ENCODE measurements at places on chromosomes 12 and 14.

- no peak for DNase-seq
These were observed 137.3 kb downstream of the MSRB3 start for GRCh38 chr12:65415826-65416225.

GRCh38 chr14:68527329-68527851 is 265.5 kb downstream of the ZFP36L1 start:
- DNase-seq: no peak

DNA sequence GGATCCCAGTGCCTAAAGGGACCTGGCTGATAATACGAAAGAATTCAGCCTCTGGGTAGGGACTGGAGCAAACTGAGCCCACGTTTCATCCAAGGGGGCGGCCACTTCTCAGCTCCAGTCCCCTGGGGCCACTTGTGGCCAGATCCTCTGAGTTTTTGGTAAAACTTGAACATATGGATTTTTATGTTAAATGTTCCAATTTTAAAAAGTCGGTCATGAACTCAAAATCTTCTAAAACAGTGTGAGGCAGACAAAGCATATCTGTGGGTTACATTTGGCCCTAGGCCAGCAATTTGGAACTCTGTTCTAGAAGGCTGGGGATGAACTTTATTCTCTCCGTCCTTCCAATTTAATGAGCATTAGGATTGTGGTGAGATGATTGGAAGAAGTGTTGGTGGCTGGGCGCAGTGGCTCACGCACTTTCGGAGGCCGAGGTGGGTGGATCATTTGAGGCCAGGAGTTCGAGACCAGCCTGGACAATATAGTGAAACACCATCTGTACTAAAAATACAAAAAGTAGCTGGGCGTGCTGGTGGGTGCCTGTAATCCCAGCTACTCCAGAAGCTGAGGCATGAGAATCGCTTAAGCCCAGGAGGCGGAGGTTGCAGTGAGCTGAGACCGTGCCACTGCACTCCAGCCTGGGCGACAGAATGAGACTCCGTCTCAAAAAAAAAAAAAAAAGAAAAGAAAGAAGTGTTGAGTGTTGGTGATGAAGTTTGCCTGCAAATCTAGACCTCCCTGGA is 3.0 kb upstream of the PPP1CC start:
- no peak for DNase-seq

DNA sequence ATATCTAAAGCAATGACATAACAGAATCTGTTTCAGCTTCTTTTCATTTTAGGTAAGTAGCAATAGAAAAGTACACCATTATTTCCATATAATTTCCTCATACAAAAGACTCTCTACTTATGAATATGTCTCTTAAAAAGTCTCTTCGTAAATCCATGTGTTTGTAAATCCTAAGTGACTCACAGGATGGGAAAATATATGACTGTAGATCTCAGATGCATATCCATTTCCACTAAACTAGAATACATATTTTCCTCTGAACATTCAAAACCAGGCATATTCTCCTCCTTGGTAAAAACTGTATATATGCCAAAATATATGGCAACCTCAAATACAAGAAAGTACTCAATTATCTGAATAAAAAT is 93.6 kb downstream of the TXNDC16 start:
- DNase-seq: no peak

- DNase-seq: no peak
These were observed 182.1 kb downstream of the CHST11 start for GRCh38 chr12:104638851-104639240.

- DNase-seq: no peak
These were observed 47.2 kb downstream of the ATL1 start for GRCh38 chr14:50607181-50607580.

GRCh38 chr12:4032924-4033615 is 159.9 kb upstream of the PARP11 start:
- no peak for DNase-seq

DNA sequence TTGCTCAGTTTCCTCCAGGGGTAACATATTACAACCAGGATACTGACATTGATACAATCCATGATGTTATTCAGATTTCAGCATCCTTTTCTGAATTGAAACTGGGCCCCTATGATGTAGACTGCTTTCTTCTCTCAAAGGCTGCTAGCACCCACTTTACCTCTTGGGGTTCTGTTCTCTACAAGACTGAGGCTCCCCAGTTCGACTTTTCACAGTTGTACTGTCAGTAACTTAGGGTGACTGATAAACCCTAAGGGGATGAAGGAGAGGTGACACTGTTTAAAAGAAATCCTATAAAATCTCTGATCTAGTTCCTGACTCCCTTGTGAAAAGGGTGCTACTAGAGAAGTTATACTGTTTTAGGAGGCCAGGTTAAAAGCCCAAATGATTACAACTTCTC is 818 bp downstream of the VPS33A start:
- DNase-seq: no peak

- no peak for DNase-seq
These were observed 116.0 kb upstream of the PLXNC1 start for GRCh38 chr12:94032368-94032767.

DNA sequence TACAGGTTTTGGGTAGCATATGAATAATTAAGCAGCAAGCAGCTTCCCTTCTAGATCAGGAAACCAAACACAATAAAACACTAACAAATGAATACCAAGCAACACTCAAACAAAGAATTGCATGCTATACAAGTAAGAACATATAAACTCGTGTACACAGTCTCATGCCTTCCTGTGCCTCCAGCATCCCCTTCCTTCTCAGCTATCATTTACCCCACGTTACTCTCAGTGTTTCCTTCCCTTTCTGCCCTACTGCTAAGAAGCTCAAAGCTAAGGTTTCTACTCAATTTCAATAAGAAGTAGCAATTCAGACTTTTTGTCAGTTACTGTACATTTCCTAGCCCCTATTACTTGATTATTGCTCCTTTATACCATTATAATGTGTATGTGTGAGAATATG is 81.0 kb downstream of the DUSP16 start:
- DNase-seq: peak; percentile 49

- no peak for DNase-seq
These were observed 19.1 kb downstream of the POU6F1 start for GRCh38 chr12:51198568-51199365.

GRCh38 chr14:88075269-88075981 is 70.5 kb downstream of the GPR65 start:
- DNase-seq: no peak

DNA sequence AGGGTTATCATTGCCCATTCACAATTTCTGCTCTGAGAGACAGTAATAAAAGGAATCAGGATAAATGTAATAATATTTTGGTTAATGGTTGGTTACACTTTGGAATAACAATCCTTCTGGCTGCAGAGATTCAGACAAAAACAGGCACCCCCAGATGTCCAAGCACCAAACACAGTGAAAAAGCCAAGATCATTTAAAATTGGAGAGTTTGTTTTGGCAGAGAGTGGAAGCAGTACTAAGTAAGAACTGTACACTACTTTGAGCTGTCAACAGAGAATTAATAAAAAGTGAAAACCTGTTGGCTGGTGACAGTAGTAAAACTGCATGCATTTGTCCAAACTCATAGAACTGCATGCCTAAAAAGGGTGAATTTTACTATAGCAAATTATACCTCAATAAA is 15.6 kb upstream of the IL22 start:
- DNase-seq: no peak

DNA sequence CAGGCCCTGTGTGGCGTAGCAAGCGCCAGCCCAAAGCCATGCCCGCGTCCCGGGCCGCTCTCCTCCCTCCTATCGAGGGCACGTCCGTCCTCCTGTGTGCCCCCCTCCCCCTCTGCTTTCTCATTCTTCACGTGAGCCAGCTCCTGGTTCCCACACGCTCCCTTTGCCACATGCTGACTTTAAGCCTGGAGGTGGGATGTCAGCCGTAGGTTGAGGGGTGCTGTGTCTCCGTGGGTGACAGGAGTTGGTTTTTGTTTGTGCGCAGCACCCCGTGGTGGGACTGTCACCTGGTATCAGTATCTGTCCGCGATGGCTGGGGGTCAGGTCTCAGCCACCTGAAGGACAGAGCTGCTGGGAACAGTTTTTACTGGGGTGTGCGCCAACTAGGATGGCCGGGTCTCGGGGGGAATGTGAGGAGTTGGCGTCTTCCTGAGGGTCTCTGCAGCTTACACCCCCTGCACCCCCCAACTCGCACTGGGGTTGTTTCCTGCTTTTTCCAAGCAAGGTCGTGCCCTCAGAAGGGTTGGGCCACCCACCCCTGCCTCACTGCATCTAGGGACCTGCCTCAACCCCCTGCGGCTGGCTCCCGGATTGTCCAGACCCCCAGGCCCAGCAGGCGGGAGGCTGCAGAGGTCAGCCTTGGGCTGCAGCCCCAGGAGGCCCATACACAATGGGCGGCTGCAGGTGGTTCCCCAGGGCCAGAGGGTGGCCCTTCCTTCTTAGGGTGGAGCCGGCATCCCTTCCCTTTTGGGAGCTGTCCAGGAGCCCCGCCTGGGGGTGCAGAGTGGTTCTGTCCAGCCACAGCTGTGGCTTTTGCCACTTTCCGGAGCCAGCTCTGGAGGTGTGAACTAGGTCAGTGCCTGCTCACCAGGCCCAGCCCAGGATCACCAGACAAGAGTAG is 7.3 kb downstream of the ULK1 start:
- DNase-seq: no peak

DNA sequence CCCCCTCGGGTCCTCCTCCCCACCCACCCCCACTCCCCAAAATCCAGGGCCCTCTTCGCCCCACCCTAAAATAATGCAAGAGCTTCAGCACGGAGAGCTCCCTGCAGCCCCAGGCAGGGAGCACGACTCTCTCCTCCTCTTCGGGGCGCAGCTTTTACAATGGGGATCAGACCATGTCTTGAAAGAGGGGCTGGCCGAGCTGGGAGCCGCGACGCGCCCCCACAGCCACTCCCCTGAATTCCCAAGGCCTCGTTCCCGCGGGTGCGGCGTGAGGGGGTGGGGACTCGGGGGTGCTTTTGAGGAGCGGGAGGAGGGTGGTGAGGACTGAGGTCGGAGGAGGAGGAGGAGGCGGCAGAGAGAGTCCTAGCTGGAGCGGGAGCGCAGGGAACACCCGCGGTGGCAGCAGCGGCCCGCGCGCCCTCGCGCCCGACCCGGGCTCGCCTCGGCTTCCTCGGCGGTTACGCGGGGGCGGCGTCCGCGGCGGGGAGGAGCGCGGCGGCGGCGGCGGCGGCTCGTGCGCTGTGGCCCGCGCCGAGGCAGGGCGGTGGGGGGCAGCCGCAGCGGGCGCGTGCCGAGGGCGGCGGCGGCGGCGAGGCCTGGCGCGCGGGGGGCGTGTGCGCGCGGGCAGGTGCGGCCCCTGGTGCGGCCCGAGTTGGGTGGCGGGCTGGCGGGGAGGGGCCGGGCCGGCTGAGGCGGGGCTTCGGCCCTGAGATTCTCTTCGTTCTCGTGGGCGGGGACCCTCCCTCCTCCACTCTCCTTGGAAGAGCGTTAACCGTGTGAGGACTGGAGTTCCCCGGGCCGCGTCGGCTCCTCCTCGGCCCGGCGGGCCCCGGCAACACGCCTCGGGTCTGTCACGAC is at the start of gene ANKS1B:
TSS of gene ANKS1B (minus strand) at position 666 of the 858 bp plus-strand sequence. CDS start 699 bp downstream, outside the sequence.
- DNase-seq: no peak

- DNase-seq: no peak
These were observed 753 bp upstream of the DLGAP5 start for GRCh38 chr14:55192054-55192621.

DNA sequence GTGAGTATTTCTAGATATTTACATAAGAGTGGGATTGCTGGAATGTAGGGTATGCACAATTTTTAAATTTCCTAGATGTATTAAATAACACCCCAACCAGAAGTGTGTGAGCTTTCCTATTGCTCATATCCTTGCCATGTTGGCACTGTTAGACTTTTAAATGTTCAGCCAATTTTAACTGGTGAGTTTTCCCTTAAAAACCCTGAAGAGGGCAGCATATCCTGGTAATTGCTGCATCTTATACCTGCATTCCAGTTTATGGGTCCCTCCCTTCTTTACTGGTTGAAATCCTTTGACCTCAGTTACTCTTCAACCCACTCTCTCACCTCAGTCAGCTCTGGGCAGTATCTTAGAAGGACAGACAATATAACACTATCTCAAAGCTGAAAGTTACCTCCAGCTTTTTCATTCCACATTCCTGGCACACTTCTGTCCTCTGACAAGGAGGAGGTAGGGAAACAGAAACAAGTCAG is 270.6 kb downstream of the PAWR start:
- no peak for DNase-seq

DNA sequence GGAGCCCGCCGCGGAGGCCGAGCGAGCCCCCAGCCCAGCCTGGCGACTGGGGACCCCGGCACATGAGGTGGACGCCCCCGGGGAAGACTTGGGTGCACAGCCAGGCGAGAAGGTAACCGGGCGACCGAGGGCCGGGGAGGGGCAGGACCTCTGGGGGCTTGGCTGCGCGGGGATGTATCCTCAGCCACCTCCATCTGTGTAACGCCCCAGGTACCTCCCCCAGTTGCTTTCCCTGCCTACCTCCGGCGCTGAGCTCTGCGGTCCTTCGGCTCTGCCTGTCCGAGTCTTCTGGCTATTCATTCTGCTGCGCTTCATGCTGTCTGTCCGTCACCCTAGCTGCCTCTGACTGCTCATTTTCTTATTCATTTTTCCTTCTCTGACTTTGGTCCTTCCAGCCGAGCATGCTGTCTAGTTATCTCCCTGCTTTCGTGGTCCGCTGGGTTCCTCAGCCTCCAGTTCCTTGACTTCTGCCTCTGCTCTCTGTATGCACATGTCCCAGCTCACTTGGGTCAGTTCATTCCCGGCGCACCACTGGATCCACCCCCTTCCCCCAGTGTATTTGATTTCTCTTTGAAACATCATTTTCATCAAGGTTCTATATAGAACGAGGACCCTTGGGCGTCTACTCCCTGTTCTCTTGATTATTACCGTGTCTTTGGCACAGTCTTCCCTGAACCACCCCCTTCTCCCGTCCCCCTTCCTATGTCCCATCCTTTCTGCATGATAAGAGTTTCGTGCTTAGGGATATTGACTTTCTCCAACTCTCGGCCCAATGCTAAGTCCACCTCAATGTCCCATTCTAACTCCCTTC is 612 bp downstream of the PHC1 start:
- peak; percentile 15 for DNase-seq

- no peak for DNase-seq
These were observed 50.4 kb downstream of the PSMA6 start for GRCh38 chr14:35342489-35343010.

DNA sequence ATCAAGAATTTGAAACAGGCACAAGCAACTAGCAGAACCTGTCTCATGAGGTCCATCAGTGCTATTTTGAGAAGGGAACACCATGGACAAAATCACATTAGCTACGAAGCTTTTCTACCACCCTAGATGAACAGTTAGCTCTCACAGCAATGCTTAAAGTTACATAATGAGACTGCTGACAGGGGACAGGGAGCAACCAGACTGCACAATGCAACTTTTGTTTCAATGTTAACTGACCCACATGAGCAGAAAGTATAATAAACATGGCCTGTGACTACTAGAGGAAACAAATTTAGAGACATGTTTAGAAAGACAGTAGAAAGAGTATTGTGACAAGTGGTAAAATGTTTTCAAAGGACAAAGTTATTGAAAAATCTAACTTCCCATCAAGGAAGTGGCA is 282.8 kb downstream of the CEP128 start:
- DNase-seq: no peak
